ENCODE measurements at places on chromosomes 4 and X.
A peak's percentile ranks its signal among the peaks of the same experiment; 100 is the strongest.

- H3K4me3 ChIP-seq = no peak overlapping the region
- H3K36me3 ChIP-seq = no peaks in the 10 kb centered on the region
- no peaks in the 10 kb centered on the region for H3K4me1 ChIP-seq
- no peak overlapping the region for H3K27ac ChIP-seq
- no peaks in the 10 kb centered on the region for H3K27me3 ChIP-seq
These were observed 290.6 kb upstream of the BOD1L1 start for GRCh38 chr4:13918110-13918509.

GRCh38 chr4:86452924-86453531 is 93.2 kb upstream of the MAPK10 start:
- H3K4me1 ChIP-seq = peaks cover 10% of the 10 kb centered on the region
- H3K27ac ChIP-seq = no peak overlapping the region
- H3K27me3 ChIP-seq = no peaks in the 10 kb centered on the region
- no peaks in the 10 kb centered on the region for H3K36me3 ChIP-seq

DNA sequence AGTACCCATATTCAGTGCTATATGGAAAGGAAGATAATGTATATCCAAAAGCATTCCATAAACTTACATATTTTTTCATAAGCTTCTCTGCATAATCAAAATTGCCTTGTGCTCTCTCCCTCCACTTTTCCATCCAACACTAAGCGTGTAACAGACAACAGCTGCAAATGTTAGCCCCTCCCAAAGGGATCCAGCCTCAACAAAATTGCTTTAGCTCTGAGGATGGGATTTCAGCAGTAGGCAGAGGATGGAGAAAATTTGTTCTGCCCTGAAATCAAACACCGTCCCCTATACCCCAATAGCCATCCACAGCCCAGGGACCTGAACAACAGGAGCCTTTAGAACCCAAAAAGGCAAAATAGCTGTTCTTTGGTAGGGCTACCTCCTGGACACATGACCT is 28.8 kb upstream of the FGF13 start:
- H3K27ac ChIP-seq = no peak overlapping the region
- H3K36me3 ChIP-seq = no peaks in the 10 kb centered on the region
- H3K4me1 ChIP-seq = no peaks in the 10 kb centered on the region
- H3K27me3 ChIP-seq = no peaks in the 10 kb centered on the region

GRCh38 chr4:83283181-83283580 is 1.4 kb downstream of the COQ2 start:
- H3K4me3 ChIP-seq = peak overlapping the region; percentile 63
- peaks cover 7% of the 10 kb centered on the region for H3K36me3 ChIP-seq
- H3K4me1 ChIP-seq = peaks cover 27% of the 10 kb centered on the region
- no peaks in the 10 kb centered on the region for H3K27me3 ChIP-seq
- no peak for DNase-seq
- no peak overlapping the region for H3K27ac ChIP-seq

GRCh38 chr4:188110741-188111471 is 1.5 kb upstream of the TRIML2 start:
- H3K27me3 ChIP-seq = no peaks in the 10 kb centered on the region
- peak overlapping the region; percentile 75 for H3K27ac ChIP-seq

- H3K4me3 ChIP-seq = no peak overlapping the region
- H3K4me1 ChIP-seq = peaks cover 11% of the 10 kb centered on the region
- no peaks in the 10 kb centered on the region for H3K27me3 ChIP-seq
- DNase-seq = no peak
- no peak overlapping the region for H3K27ac ChIP-seq
These were observed 154.8 kb upstream of the AGA start for GRCh38 chr4:177596991-177597390.

Data from HCT116 (cell line).